ENCODE measurements at places on chromosomes 1 and 21. TPM values are rescaled to one million over a fixed set of nuclear protein-coding genes. Genes with fewer than 3 reads are reported as not detected.

KRTAP10-9 gene
- total RNA-seq = not detected

TMEM240 gene
- 7.0 TPM for total RNA-seq

PTGS2 gene
- total RNA-seq = 24.1 TPM

ARHGAP30 gene
- total RNA-seq = not detected

SPRR2G gene
- not detected for total RNA-seq
